ENCODE measurements at places on chromosomes 11 and 22.

- DNase-seq, result no peak
These were observed 36.2 kb downstream of the UVRAG start for GRCh38 chr11:75851203-75851602.

GRCh38 chr11:128837627-128838026 is 29.5 kb downstream of the KCNJ1 start:
- DNase-seq, result no peak

DNA sequence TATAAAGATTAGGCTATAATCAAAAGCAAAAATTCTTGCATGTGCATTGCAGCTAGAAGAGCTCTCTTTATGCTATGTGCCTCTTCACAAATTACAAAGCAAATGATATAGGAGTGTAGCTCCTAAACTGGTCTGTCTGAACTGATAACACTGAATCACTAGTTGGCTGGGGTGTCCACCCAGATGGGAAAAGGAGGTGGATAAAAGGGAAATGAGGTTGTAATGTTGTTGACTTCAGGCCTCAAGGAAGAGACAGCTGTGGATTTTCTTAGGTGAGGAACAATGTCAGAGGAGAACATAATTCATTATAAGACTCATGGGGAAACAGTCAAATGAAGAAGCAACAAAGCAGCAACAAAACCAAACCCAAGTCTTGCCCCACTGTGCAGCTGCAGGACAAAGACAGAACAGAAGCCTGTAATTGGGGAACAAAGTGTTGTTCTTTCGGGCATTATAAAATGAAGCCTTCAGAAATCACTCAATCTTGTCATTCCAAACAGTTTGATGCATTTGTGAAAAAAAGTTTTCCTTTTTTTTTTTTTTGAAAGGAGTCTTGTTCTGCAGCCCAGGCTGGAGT is 130.1 kb upstream of the DDI1 start:
- DNase-seq, result no peak

- DNase-seq, result no peak
These were observed 177.3 kb upstream of the C11orf58 start for GRCh38 chr11:16561150-16561549.

DNA sequence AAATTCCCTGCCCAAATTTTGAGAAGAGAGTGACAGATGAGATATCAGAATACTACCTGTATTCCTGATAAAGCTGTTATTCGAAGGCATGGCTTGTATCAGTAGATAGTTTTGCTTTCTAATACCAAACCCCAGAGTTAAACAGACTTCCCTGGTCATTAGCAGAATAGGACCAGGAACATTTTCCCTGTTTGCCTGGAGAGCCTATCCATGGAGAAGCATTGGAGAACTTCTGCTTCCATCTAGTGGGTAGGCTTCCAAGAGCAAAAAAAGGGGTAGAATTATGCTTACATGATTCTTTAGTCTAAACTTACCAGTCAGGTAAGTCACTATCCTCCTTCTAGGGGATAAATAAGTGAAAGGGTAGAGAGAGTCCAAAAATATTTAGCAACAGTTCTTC is 14.2 kb downstream of the PDE3B start:
- DNase-seq, result no peak

GRCh38 chr22:32574411-32574810 is 99.8 kb downstream of the FBXO7 start:
- no peak for DNase-seq

DNA sequence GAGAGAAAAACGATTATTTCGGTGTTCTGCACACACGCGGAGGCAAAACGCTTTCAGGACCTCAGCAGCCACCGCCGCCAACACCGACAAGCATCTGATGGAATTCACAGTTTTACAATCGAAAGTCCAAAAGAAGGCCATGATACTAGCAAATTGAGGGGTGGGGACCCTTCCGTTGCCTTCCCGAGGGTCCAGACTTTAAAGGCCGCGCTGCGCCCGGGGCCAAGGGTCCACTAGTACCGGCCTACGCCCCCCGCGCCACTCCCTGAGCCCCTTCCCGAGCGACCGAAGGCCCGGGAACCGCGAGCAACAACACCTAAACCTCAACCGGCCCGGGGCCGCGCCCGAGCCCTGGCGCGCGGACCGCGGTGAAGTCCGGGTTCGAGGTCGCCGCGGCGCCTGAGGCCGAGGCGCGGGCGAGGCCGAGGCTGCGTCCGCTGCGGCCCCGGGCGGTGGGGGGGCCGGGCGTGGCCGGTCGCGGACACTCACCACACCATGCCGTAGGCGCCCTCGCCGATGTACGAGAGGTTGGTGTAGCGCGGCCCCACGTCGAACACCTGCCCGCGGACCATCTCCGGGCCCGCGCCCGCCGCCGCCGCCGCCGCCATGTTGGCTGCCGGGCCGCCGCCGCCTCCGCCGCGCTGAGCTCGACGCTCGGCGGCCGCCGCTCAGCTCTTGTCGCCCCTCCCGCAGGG is 465 bp downstream of the MAPK1 start:
- no peak for DNase-seq

DNA sequence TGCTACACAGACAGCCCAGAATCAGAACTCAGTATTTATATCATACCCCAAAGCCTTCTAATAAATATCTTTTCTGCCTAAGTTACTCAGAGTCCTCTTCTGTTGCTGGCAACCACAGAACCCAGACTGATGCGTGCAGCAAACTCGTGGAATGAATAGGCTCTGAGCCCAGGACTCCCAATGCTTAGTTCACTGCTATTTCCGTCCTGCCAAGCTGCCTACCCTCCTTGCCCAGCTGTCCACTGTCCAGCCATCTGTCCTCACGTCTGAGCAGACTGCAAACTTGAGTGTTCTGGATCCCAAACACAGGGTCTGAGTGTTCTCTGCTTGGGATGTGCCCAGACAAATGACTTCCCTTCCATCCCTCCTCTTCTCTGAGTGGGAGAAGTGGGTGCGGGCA is 19.4 kb downstream of the PTPN5 start:
- no peak for DNase-seq

GRCh38 chr22:34395370-34395769 is 475.1 kb upstream of the LARGE1 start:
- DNase-seq, result no peak

GRCh38 chr11:113281052-113281725 is 33.2 kb upstream of the TTC12 start:
- DNase-seq, result no peak

DNA sequence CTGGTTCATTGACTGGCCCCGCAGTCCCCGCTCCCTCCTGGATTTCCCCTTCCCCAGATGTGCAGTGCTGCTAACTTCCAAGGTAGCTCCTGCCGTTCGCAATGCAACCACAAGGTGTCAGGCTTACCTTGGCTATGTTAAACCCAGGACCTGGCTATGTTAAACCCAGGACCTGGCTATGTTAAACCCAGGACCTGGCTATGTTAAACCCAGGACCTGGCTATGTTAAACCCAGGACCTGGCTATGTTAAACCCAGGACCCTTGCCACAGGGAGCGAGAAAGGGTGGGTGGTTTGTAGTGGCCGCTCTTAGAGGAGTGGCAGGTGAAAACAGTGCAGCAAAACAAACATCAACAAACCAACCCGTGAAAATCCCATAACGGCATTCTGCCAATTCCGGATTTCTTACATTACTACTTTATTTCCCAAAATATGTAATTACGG is 2.9 kb upstream of the ADAMTS8 start:
- no peak for DNase-seq

DNA sequence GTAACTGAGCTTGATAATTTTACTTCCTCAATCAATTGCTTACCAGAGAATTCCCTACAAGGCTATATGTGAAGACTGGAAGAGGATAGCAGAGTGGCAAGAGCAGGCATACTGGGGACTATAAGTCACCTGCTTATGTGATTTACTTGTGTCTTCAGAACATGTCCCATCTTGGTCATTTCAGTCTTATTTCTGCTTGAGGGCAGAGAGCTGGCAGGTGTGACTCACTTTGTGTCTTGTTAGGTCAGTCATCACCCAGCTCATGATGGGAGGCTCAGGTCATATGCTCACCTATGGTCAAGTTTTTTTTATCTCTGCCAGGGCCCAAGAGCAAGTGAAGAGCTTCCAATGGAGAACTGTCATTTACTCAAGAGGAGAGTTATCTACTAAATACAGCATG is 6.2 kb downstream of the SRSF8 start:
- DNase-seq, result no peak

GRCh38 chr11:134041791-134042696 is 26.8 kb upstream of the JAM3 start:
- DNase-seq, result no peak

DNA sequence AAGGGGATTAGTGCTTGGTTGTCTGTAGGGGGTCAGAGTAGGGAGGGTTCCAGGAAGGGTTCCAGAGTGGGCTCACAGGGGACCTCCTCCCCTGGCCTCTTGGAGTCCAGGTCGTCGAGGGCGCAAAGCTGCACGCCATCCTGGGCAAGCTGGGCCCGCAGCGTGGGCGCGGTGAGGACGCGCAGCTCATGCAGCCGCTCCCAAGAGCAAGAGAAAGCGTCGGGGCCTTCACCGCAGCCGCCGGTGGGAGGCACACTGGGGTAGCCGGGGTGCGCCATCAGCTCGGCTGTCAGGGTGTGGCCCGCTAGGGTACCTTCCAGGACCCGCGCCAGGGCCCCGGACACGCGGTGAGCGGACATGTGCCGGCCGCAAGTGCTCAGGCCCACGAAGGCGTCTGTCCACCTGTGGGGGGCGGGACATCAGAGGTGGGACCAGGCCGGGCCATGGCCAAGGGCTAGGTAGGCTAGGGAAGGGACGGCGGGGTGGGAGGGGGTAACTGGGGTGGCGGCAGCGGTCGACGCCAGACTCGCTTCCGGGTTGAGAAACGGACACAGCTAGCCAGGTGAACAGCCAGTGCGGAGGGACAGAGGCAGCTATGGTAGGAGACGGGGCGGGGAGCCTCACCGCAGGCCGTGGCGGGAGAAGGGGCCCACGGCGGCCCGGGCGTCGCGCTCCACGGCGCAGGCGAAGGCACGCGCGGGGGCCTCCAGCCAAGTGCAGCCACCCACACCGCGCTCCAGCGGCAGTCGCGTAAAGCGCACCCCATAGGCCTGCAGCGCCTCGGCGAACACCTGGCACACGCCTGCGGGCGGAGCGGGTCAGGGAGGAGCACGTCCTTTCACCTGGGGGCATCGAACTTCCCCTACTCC is 1.2 kb downstream of the YDJC start:
- DNase-seq, result no peak

- DNase-seq, result no peak
These were observed 65.4 kb downstream of the MTMR3 start for GRCh38 chr22:29948385-29948769.

GRCh38 chr11:73975479-73975757 is 7.2 kb downstream of the UCP2 start:
- DNase-seq, result no peak

GRCh38 chr11:33706966-33707365 is 6.3 kb upstream of the C11orf91 start:
- DNase-seq, result no peak

DNA sequence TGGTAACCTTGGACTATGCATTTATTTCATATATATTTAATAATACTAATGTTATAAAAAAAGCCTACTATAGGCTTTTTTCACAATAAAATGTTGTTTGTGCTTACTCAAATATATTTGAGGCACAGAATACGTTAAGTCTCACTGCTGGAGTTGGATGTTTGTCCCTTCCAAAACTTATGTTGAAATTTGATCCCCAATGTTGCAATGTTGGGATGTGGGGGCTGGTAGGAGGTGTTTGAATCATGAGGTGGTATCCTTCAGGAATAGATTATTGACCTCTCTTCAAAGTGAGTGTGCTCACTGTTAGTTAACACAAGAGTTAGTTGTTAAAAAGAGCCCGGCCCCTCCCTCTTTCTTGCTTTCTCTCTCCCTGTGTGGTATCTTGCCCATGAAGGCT is 1295.9 kb downstream of the JRKL start:
- no peak for DNase-seq

GRCh38 chr11:108685419-108686130 is 20.7 kb downstream of the DDX10 start:
- DNase-seq, result no peak

GRCh38 chr11:79033833-79034232 is 407.0 kb downstream of the TENM4 start:
- DNase-seq, result no peak

- no peak for DNase-seq
These were observed 19.2 kb upstream of the FNBP4 start for GRCh38 chr11:47786373-47786772.

DNA sequence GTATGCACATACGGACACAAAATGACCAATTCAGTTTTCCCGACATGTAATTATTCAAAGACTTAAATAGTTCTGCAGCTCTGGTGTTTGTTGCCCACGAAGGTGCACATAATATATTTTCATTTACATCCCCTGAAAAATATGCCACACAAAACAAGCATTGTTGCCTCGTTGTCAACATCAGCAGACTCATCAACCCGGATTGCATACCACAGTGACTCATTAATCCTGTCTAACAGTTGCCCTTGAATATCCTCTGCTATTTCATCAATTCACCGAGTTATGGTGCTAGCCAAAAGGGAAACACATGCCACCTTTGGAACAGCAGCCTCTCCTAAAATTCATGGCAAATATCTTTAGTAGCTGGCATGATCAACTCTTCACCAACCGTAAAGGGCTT is 582.2 kb downstream of the LRRC4C start:
- DNase-seq, result no peak

DNA sequence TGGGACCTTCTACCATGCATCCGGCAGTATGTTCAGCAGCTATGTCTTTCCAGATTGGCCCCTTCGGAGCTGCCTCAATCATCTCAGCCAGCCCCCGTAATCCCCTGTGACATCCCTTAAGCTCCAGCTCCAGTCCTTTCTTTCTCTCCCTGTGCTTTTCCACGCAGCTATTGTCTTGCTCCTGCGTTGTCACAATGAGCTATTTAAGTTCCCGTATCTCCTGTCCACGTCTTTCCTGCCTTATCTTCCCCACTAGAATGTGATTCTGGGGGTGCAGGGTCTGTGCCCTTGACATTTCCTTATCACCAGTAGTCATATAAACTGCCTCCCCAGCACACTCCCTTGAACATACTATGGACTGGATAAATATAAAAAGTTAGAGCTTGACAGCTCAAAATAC is 5.1 kb upstream of the ETS1 start:
- no peak for DNase-seq

DNA sequence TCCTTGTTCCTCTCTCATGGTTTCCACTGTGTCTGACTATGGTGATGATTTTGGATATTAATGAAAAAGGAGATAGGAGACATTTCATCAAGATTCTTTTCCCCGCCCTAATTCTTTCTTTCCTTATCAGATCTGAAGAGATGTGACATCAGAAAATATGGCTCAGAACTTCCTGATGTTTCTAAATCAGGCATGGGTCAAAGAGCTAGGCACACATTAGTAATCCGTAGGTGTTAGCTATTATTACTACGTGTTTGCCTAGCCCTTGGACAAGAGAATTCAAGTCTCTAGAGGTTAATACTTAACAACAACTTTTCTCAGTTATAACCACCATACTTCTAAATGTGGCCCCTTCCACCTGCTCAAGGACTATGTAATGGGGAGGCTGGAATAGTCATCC is 5.8 kb downstream of the JOSD1 start:
- no peak for DNase-seq

GRCh38 chr11:111106641-111107040 is 138.9 kb upstream of the POU2AF2 start:
- no peak for DNase-seq
